ENCODE measurements at places on chromosomes 1 and 21.

DNA sequence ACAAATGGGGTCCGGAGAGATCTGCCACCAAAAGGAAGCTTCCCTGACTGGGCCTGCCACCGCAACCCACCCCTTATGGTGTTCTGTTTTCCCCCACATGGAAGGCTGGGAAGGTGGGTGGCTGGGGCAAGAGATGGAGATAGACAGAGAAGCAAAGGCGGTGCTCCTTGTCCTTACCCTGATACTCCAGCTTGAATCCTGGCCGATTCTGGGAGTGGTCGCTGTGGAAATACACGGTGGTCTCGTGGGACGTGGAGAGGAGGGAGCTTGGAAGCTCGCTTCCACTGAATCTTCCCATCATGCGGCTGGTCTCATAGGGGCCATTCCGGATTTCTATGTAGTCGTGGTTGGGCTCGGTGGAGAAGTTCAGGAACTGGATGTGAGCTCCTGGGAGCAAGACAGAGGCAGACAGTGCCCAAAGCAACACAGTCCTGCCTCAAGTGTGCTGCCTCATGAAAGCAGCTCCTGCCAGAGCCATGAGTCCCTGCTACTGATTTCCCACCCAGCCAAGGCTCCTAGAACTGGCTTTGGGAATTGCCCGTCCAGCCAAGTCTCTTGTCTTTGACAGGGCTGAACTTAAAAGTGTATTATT lies 138.5 kb downstream of the ZSCAN20 start:
- DNase-seq = no peak

GRCh38 chr1:118151312-118151937 lies 33.6 kb downstream of the SPAG17 start:
- DNase-seq = peak; percentile 31

DNA sequence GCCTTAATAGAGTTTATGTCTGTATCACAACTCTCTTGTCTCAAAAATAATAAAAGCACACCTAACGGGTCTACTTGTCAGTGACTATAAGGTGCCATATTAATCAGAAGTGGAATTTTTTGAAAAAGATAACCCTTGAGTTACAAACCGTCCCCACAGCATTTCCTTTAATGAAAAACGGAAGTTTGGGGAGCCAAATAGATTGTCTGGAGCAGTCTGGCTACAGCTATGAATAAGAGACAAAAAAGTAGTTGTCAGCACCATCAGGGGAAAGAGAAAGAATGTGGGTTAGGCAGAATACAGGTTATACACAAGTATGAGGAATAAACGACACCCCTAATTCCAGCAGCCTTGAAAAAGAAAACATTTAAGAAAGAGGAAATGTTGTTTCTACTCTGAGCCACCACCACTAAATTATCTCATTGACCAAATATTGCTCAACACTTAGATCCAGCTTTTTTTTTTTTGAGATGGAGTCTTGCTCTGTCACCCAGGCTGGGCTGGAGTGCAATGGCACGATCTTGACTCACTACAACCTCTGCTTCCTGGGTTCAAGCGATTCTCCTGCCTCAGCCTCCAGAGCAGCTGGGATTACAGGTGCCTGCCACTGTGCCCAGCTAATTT lies 29.4 kb upstream of the USP24 start:
- DNase-seq = peak; percentile 32

DNA sequence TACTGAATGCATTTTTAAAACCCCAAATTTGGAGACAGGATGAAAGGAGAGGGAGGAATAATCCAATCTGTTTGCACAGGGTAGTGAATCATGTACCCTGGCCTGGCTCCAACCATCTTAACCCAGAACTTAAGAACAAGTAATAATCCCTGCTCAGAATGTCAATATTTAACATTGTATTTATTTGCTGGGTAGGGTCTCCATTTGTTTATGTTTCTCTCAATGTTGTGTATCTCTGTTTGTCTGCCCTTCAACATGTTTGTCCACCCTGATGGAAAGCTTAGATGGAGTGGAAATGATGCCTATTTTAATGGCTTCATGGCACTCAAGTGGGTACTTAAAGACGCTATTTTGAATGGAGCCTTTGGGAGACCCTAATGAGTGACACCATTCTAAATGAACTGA lies 54.4 kb upstream of the CDC42BPA start:
- no peak for DNase-seq

- no peak for DNase-seq
Observed at GRCh38 chr1:119748040-119748439, 20.7 kb downstream of the HMGCS2 start.

- peak; percentile 50 for DNase-seq
Observed at GRCh38 chr1:65002508-65003315, 36.4 kb upstream of the JAK1 start.

GRCh38 chr1:150106341-150106740 lies 38.8 kb downstream of the VPS45 start:
- DNase-seq = no peak

DNA sequence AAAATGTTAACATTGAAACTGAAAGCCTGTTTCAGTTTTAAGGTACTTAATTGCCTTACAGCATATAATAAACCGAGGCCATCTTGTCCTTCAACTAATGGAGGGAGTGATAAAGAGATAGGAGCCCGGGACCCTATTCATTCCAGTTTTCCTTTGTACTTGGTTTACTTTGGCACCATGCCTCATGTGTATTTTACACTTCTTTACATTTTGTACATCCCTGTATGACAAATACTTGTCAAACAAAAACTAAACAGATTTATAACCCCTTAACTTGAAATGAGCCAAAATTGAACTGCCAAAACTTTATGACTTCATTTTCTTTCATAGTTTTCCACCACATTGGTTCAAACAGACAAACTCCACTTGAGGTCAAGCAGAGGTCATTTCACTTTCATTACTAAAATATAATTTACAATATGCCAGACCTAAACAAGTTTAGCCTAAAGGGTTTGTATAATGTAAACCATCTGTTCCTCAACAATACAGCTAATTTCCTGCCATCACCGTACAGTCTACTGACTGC lies 30.9 kb upstream of the UBE2U start:
- DNase-seq = no peak

DNA sequence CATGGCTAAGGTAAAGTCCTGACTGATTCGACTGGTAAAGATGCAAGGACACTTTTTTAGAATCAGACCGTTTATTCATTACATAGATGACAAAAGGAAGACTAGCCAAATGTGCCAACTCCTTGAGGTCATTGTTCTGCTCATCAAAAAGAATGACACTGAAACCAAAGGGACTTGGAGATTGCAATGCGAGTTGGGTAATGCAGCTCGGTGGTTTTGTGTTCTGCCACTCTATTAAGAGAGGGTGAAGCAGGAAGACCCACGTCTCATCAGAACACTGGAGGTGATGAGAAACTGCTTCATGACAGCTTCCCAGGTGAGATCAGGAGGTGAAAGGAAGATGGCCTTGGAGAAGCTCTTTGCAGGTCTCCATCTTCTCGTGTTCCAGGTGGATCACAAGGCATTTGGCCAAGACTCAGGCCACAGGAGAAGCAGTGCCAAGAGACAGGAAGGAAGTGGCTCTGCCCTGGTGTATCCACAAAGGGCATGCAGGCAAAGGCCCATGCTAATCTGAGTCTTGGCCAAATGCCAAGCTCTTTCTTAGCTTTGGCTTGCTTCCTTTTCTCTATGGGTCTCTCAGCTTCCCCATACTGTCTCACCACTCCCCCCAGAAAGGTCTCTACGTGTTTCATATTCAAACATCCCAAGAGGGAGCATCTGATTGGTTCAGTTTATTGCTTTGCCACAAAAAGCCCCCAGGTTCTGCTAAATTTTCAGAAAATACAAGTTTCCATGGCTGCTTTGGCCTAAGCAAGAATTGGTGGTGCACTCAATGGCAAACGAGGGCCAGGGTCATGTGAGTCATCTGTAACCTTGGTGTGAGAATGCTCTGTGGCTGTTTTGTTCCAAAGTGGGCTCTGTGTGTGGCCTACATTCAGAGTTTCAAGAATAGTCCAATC lies 5.7 kb upstream of the CCT8 start:
- DNase-seq = no peak

- DNase-seq = no peak
Observed at GRCh38 chr1:205061227-205061626, 18.2 kb downstream of the CNTN2 start.

DNA sequence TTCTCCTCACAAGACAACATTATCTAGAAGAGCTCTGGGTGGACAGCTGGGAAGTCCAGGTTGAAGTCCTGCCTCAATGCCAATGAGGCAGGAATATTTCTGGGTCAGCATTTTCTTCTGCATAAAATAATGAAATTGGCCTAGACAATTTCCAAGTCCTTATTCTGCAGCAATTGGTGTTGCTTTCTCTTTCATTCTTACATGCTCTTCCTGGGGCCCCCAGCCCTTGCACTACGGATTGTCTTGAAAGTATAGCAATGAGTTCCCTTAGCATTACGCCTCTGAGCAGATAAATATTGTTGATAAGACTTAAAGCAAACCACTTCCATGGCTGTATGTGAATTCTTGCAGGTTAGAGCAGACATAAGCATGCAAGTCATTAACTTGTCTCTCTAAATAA lies 188.5 kb downstream of the TGFBR3 start:
- DNase-seq = no peak

GRCh38 chr1:202850593-202851362 lies 38.2 kb downstream of the RABIF start:
- no peak for DNase-seq

- DNase-seq = peak; percentile 35
Observed at GRCh38 chr1:43671626-43672330, 21.8 kb downstream of the KDM4A start.

DNA sequence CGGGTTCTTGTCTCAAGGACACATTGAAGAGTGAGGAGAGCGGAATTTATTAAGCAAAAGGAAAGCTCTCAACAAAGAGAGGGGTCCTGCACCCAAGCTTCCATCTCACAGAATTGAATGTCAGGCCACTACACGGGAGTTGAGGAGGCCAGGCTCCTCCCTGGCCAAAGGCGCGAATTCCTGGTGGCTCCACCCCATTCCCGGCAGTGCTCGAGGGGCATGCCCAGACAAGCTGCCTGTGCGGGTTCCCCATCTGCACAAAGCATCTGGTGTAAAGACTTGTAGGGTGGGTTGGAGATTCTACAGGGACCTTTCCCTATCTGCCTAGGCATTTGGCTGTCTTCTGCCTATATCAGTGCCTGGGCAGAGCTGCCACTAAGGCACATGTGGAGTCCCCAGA lies 648.5 kb upstream of the PKN2 start:
- peak; percentile 11 for DNase-seq

GRCh38 chr1:43274804-43275180 lies 5.0 kb downstream of the TMEM125 start:
- DNase-seq = no peak

- peak; percentile 94 for DNase-seq
Observed at GRCh38 chr1:61951731-61952580, 209.7 kb downstream of the PATJ start.

DNA sequence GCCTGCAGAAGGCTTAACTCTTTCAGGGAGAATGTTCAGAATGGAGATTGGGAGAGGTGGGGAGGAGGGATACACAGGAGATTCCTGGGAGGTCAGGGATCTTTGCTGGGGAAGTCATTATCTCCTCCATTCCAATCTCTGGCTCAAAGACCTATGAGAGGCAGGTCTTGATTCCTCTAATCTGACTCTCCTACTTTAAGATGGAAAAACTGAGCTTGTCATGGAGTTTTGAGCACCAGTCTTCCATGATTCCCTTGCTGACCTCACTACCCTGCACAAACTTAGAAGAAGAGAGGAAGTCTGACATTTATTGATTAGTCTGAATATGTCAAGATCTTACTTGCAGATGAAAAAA lies 41.5 kb upstream of the SYNC start:
- no peak for DNase-seq

GRCh38 chr1:4318720-4319119 lies 335.7 kb upstream of the AJAP1 start:
- DNase-seq = no peak

DNA sequence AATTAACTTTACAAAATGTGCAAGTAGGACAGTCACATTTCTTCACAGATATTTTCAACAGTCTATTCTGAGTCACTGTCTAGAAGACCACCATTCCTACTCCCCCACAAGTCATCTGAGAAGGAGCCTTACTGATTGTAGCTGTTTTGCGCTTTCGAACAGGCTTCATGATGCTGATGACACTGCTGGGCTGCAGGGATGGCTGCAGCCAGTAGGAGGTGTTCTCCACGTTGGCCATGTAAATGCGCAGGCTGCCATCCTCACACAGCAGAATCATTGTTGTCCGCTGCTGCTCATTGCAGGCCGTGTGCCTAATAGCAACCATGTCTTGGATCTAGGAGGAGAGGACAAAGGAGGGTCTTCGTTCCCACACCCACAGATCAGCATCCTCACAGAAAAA lies 56.9 kb downstream of the UBR4 start:
- no peak for DNase-seq

- DNase-seq = no peak
Observed at GRCh38 chr1:98898940-98899339, 105.7 kb downstream of the PLPPR5 start.

DNA sequence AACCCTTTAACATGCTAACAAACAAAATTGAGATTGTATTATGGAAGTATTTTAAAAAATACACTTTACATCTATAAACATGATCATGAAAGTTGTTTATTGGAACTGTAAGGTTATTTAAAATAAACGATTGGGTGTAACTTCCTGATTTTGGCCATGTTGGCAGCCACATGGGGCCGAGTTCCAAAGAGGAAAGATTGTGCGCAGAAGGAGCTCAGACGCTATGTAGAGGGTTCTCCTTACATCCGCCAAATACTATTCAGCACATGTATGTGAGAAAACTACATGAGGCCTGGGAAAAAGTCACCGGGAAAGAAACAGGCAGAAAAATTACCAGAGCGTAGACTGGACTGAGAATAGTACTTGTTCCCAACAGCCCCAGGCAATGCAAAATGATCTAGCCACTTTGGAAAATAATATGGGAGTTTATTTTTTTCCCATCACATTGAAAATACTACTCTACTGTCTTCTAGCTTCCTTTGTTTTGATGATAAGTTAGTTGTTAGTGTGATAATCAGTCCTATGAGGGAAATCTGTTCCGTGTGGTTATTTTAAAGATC lies 35.7 kb upstream of the B3GALT2 start:
- DNase-seq = no peak

- no peak for DNase-seq
Observed at GRCh38 chr1:195481293-195481692, 1126.9 kb downstream of the KCNT2 start.

- DNase-seq = no peak
Observed at GRCh38 chr1:217540321-217540720, 90.6 kb downstream of the GPATCH2 start.

GRCh38 chr1:31936981-31937299 lies 1.2 kb downstream of the PTP4A2 start:
- DNase-seq = no peak

- DNase-seq = no peak
Observed at GRCh38 chr1:165056914-165057313, 299.6 kb downstream of the LMX1A start.

DNA sequence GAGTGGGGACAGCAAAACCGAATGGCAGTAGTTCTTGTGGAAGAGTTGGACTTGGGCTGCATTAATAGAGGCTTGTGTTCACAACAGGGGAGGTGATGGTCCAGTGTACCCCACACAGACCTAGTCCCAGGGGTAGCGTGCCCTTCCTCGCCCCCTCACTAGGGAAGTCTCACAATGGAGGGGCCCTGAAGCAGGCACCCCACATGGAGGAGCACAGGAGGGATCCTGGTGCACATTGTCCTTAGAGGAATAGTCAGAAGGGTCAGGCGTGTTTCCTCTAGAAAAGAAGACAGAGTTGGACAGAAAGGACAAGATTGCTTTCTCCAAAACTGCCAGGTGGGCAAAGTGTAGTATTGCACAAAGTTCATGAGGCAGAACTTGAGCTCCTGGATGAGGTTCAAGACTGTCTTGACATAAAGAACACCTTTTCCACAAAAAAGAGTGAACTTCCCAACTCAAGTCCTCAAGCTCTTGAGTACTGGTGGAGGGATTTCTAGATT lies 23.3 kb downstream of the ETNK2 start:
- DNase-seq = no peak

- DNase-seq = no peak
Observed at GRCh38 chr1:230272557-230272956, 153.6 kb downstream of the PGBD5 start.

Data from foreskin keratinocyte (primary cell).